ENCODE measurements at places on chromosomes 12 and 14. TPM values are rescaled to one million over a fixed set of nuclear protein-coding genes. Genes with fewer than 3 reads are reported as not detected.

Gene IPO8
- 32.8 TPM for total RNA-seq

GRCh38 chr12:30304528-30304927, 391.1 kb downstream of the IPO8 start:
- no peak for DNase-seq

GRCh38 chr12:47388712-47389111, 309.0 kb upstream of the AMIGO2 start:
- no peak for DNase-seq

DNA sequence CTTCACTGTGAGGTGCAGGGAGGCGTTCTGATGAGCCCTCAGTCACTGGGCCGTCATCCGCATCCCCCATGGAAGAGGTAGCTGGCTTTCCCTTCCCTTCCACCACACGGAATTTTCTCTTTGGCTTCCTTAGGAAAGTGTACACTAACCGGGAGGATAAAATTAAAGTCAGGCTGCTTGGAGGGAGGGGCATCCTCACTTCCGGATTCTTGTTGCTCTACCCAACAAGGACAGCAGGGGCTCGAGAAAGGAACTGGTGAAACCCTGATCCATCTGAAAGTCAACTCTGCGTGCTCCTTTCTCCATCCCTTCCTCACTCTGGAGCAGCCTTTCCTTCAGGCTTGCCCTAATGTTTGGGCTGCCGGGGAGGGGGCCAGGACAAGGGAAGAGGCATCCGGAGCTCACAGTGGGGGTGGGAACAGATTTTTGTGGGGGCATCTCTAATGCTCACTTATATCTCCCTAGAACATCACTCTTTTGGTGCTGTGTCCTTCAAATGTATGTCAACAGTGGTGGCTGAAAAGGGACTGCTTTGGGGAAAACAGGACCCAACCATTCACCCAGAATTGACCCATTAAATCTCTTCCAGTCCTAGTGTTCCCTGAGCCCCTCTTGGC, 101.4 kb upstream of the FKBP4 start:
- DNase-seq: no peak

Gene KRT6C
- not detected for total RNA-seq

All from sigmoid colon (tissue), 7 donors.